Osteoblast (primary cell): ENCODE measurements at places on chromosomes 7 and 10.
A peak's percentile ranks its signal among the peaks of the same experiment; 100 is the strongest.

DNA sequence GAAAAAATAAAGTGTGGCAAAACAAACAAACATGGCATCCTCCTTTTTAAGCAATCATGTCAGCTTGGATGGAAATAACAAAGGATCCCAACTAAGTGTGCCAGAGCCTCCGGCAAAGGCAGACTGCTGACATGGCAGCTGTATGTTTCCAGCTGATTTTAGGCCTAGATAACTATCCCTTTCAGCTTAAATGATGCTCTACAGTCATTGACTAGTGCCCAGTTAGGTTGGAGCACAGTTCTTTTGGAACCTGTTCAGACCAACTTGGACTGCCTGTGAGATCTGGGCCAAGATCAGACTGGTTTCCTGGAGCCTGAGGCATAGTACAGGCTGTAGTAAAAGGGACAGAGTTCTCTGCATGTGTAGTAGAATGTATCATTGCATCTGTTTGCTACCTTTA is 128.7 kb downstream of the DYNC1I1 start:
- no peak for DNase-seq
- no peak overlapping the region for H3K4me3 ChIP-seq
- H3K36me3 ChIP-seq, result no peaks in the 10 kb centered on the region
- no peaks in the 10 kb centered on the region for H3K27me3 ChIP-seq
- no peak overlapping the region for H3K27ac ChIP-seq
- H3K4me1 ChIP-seq, result no peaks in the 10 kb centered on the region

GRCh38 chr10:56360583-56360966 is 484 bp downstream of the ZWINT start:
- H3K4me3 ChIP-seq, result peak overlapping the region; percentile 82
- no peak for DNase-seq
- H3K4me1 ChIP-seq, result peaks cover 10% of the 10 kb centered on the region
- peaks cover 4% of the 10 kb centered on the region for H3K36me3 ChIP-seq
- no peaks in the 10 kb centered on the region for H3K27me3 ChIP-seq
- H3K27ac ChIP-seq, result peak overlapping the region; percentile 40

DNA sequence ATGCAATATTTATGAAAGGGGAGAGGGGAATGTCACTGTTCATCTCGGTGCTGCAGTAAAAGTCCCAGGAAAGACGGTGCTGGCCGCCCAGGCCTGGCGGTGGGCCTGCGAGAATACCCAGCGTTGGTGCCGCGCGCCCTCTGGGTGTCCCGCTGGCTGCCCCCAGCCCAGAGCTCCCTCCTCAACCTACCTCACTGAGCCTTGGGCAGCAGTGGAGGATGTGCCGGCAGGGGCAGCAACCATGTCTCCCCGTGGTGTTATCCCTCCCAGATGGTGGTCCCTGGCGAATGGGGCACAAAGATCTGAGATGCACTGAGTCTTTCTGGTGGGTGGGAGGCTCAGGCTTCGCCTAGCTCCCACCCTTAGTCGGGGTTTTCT is 9.5 kb upstream of the TLX1 start:
- H3K4me3 ChIP-seq, result peak overlapping the region; percentile 71
- no peak overlapping the region for H3K27ac ChIP-seq
- H3K36me3 ChIP-seq, result no peaks in the 10 kb centered on the region
- peaks cover 6% of the 10 kb centered on the region for H3K4me1 ChIP-seq
- H3K27me3 ChIP-seq, result peaks cover 96% of the 10 kb centered on the region
- peak; percentile 76 for DNase-seq

DNA sequence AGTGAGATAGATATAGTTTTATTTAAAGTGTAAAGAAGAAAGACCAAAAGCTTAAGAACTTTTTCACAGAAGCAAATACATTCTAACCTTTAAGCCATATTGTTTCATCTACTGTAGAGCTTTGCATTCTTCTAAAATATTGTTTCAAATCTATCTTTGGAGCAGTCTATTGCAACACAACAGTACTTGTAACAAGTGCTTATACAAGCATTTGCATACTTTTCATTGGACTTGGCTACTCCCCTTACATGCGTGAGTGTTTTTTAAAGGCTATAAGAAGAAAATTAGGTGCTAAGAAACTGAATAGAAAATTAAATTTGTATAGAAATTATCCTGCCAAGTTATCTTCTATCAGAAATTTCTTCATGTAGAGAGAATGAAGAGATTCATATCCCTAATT is 45.3 kb downstream of the SEMA3E start:
- no peaks in the 10 kb centered on the region for H3K36me3 ChIP-seq
- no peak overlapping the region for H3K4me3 ChIP-seq
- no peaks in the 10 kb centered on the region for H3K4me1 ChIP-seq
- H3K27me3 ChIP-seq, result no peaks in the 10 kb centered on the region

GRCh38 chr10:34715511-34716187 is 99.4 kb downstream of the PARD3 start:
- no peaks in the 10 kb centered on the region for H3K27me3 ChIP-seq
- H3K36me3 ChIP-seq, result no peaks in the 10 kb centered on the region
- H3K27ac ChIP-seq, result no peak overlapping the region

GRCh38 chr7:85529831-85530230 is 343.0 kb upstream of the SEMA3D start:
- no peak overlapping the region for H3K27ac ChIP-seq
- DNase-seq, result no peak
- H3K36me3 ChIP-seq, result no peaks in the 10 kb centered on the region
- peaks cover 6% of the 10 kb centered on the region for H3K4me1 ChIP-seq
- no peak overlapping the region for H3K4me3 ChIP-seq
- H3K27me3 ChIP-seq, result no peaks in the 10 kb centered on the region

- H3K36me3 ChIP-seq, result no peaks in the 10 kb centered on the region
- no peaks in the 10 kb centered on the region for H3K4me1 ChIP-seq
- peak overlapping the region; percentile 64 for H3K4me3 ChIP-seq
These were observed 164.4 kb downstream of the GLRX3 start for GRCh38 chr10:130300608-130301020.

DNA sequence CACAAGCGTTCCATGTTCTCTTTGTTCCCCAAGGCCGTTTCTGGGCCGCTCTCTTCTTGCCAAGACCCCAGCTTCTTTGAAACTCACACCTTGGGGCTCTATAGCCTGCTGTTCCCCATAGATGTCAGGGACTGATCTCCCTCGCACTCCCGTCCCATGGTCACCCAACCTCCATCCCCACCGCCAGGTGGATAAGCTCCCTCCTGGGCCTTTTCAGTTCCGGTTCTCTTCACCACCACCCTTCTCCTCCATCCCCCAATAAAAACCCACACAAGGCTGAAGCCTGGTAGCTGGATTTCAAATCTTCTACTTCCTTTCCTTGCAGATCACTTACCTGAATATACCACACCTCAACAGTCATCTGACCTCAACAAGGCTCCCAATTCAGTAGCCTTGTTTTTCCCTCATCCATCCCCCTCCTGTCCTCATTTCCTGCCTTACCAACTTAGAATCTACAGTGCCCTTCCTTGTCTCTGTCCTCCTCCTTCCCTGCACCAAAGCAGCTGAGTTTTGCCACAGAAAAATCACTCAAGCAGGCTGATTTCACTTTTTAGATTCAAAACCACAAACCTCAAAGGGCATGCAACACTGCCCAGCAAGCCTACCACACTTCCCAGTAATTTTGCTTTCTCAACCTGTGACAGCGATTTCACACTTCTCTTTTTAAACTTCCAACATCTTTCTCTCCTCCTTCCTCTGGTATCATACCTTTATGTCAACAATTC is 7.7 kb downstream of the SLC37A3 start:
- H3K4me3 ChIP-seq, result no peak overlapping the region
- H3K4me1 ChIP-seq, result peaks cover 8% of the 10 kb centered on the region
- no peaks in the 10 kb centered on the region for H3K36me3 ChIP-seq
- H3K27ac ChIP-seq, result no peak overlapping the region
- H3K27me3 ChIP-seq, result no peaks in the 10 kb centered on the region
- DNase-seq, result no peak

GRCh38 chr10:22345301-22346095 is at the start of gene SPAG6:
Gene SPAG6, plus strand, starts transcription at chr10:22345496. Its CDS starts 116 bp downstream, at chr10:22345612.
- peaks cover 7% of the 10 kb centered on the region for H3K4me1 ChIP-seq
- no peaks in the 10 kb centered on the region for H3K36me3 ChIP-seq
- no peak for DNase-seq
- H3K4me3 ChIP-seq, result no peak within 1 kb of the TSS
- no peak within 1 kb of the TSS for H3K27ac ChIP-seq

DNA sequence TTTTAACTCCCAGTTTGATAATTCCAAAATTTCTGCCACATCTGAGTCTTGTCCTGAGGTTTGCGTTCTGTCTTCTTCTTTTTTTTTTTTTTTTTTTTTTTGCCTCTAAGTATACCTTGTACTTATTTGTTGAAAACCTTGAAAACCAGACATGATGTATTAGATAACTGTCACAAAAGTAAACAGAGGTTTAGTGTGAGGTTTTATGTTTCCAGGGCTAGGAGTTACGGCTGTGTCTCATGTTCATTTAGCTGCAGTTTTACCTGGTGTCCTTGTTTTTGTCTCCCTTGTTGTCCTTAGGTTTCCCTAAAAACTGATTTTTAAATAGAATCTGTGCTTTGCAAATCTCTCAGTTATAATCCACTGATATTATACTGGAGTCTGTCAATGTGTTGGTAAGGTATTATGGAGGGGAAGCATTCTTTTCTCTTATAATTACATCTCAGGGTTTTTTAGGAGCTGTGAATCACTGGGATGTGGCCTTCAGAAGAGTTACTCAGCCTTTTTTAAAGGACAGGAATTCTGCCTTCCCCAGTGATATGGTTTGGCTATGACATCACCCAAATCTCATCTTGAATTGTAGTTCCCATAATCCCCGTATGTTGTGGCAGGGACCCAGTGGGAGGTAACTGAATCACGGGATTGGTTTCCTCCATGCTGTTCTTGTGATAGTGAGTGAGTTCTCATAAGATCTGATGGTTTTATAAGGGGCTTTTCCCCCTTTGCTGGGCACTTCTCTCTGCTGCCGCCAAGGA is 95.0 kb downstream of the CDCA7L start:
- no peak overlapping the region for H3K27ac ChIP-seq
- H3K4me3 ChIP-seq, result no peak overlapping the region
- DNase-seq, result peak; percentile 43
